ENCODE measurements at places on chromosomes 7 and 10.

GRCh38 chr7:92461027-92462003 lies 14.0 kb downstream of the GATAD1 start:
- peak; percentile 33 for DNase-seq

DNA sequence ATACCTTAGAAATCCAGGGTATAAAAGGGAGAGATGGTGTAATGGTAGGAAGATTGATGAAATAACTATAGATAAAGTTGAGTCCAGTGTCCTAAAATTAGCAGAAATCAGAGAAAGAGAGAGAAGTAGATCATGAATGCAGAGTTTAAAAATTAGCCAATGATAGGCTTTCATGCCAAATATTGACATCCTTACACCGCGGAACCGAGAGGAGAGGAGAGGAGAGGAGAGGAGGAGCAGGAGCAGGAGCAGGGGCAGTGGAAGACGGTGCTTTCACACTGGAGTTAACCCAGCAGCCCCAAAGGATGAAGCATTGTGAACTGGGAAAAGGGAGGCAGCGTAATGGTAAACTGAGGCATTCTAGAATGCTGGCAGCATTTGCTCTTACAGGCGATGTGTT lies 34.2 kb upstream of the LAMB4 start:
- DNase-seq, result no peak

- DNase-seq, result peak; percentile 84
These were observed 140.8 kb downstream of the ADAM12 start for GRCh38 chr10:126247446-126247975.

- no peak for DNase-seq
These were observed 33.0 kb downstream of the JAKMIP3 start for GRCh38 chr10:132098539-132099388.

GRCh38 chr7:20365486-20365885 lies 34.8 kb downstream of the ITGB8 start:
- no peak for DNase-seq

- DNase-seq, result no peak
These were observed 292.9 kb downstream of the BAMBI start for GRCh38 chr10:28970231-28970630.

GRCh38 chr10:71087622-71088021 lies 124.7 kb upstream of the UNC5B start:
- DNase-seq, result no peak

DNA sequence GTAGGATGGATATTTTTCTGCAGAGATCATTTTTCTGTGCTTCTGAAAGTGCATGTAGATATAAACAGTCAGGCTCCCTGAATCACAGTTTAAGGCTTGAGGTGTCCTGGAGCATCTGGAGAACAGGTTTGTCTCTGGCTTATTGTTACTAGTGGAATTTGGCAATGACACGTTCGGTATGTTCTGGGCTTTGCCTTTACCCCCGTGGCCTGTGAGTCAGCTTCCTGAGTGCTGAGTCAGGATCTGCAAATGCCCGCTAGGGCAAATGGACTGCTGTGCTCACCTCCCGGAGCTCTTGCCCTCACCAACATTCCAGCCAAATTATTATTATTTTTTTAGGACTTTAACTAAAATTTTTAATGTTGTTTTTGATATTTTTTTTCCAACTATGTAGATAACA lies 192.5 kb upstream of the PRSS1 start:
- DNase-seq, result peak; percentile 94

GRCh38 chr10:104277785-104278184 lies 8.8 kb downstream of the GSTO2 start:
- DNase-seq, result no peak

DNA sequence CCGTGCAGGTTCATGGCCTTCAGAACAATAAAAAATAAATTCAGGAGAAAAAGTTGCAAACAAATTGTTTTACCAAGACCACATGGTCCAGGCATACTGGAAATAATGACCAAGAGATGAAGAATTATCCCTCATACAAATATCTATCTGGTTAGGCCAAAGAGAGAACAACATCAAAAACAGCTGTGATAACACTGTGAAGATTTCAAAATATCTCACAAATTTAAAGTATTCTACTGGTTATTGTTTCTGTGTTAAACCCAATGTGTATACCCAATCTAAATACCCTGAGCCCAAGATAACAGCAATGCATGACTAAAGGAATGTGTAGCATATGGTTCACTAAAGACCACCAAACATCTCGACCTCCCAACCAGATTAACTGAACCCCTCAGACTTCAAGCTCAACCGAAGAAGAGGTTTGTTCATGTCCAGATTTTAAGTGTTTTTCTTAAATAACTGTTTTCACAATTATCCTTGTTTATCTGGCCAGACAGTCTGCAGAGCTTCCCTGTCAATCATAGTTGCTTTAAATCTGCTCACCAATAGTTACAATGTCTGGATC lies 10.9 kb downstream of the OR9A2 start:
- no peak for DNase-seq

DNA sequence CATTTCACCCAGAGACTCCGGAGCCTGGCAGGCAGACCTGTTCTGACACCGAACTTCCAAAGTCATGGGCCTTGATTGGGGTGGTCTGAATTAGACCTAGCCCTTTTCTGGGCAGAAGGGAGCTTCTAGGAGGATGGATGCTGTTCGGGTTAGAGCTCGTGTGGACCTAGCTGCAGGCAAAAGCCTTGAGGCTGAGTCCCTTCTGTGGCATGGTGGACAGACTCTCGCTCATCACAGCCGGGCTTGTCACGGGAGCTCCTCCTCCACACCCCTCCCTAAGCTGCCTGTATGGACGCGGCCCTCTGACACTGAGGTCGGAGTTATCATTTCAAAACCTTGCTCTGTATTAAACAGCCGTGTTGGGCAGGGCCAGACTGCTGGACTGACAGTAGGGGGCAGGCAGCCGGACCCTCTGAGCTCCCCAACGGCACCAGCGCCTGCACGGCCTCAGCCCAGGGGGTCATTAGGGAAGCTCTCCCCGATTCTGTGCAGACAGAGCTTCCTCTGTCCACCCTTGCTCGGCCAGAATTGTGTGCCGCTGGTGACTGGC lies 2.2 kb downstream of the IRF5 start:
- DNase-seq, result no peak

DNA sequence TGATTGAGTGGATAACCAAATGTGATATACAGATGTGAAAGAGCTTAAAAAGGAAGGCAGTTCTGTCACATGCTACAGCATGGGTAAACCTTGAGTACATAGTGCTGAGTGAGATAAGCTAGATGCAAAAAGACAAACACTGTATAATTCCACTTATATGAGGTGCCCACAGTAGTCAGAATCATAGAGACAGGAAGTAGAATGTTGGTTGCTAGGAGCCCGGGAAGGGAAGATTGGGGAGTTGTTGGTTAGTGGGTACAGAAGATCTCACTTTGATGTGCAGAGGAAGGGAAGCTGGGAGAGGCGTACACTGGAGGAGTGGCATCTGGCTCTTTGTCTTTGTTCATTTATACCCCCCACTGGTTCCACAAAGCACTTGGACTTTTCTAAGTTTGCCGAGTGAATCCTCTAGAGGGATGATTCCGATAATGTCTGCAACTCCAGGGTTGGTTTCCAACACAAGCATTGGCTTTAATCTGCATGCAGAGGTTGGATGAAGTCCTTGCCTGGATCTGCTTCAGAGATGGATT lies 39.5 kb downstream of the TSPAN14 start:
- DNase-seq, result no peak

- DNase-seq, result no peak
These were observed 19.7 kb downstream of the DOCK1 start for GRCh38 chr10:126924915-126925300.

DNA sequence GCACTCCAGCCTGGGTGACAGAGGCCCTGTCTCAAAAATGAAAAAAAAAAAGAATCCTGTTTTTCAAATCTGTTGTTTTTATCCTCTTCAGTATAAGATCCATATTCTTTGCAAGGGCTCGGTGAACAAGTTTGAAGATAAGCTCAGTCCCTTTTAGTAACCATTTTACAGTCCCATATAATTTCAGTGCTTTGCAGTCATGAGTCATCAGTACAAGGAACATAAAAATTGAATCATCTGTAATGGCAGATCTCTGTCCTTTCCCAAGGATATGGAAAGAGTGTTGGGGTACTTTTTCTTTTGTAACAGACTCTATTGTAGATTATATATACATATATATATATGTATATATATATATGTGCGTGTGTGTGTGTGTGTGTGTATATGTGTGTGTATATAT lies 52.2 kb upstream of the ZPBP start:
- DNase-seq, result no peak

- peak; percentile 5 for DNase-seq
These were observed 128.5 kb downstream of the ANKRD7 start for GRCh38 chr7:118352867-118353453.

GRCh38 chr10:20596911-20597310 lies 300.2 kb downstream of the NEBL start:
- no peak for DNase-seq

DNA sequence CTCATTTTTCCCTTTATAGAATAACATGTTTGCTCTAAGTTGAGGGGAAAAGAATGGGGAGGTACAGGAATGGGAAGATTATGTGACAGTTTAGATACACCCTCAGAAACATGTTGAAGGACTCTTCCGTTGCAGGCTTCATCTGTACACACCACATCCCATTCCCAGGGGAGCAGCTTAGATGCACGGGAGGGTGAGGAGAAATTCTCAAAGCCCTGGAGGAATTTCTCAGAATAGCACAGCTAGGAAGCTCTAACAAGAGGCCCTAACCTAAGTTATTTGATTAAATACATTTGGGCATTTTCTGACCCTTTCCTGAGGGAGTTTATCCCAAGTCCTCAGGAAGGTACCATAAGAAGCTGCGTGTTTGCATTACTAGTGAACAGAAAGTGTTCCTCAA lies 660.2 kb upstream of the IGFBP3 start:
- no peak for DNase-seq

DNA sequence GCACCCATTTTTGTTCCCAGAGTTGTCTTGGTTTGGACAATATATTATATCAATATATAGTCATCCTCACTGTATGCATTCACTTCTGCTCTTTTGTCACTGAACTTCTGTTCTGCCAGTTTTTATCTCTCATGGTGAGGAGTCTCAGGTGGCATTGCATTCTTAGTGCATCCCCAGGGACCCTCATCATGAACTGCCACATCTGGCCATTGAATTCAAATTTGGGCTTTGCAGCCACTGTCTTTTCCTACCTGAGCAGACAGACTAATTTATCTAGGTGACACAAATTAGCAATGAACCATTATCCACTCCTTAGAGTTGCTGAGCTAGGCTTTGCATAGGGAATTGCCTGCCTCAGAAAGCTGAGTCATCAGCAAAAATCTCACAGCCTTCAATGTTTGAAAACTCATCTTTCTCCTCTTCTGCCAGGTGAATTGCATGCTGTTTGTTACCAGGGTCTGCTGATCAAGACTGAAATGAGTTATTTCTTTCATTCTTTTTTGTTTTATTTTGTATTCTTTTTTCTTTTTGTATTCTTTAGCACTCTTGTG lies 316.8 kb upstream of the MTPN start:
- DNase-seq, result no peak

DNA sequence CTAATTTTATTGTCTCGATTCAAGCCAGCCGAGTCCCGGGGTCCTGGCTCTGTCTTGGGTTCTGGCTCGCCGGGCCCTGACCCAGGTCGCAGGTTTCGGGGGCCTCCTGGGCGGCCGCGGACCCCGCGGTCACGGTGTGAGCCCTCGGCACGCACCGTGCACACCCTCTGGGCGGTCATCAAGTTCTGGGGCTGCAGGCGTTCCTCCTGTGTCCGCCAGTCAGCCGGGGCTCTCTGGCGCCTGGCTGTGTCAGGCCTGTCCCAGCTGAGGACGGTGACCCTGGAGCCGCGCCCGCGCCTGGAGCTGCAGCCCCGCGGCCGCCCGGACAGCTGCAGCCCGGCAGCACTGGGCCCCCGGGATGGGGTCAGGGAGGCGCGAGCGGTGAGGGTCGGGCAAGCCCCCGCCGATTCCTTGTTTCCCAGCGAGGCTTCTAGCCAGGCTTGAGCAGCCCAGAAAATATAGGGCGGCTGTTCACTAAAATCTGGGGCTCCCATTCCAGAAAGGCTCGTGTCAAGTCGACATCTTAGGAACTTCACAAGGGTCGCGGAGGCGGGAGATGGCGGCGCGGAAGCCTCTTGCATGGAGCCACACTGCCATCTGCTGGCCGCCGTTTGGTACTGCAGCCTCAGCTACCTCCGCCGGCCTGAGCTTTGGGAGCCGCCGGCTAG lies 4.2 kb upstream of the HOXA7 start:
- no peak for DNase-seq

DNA sequence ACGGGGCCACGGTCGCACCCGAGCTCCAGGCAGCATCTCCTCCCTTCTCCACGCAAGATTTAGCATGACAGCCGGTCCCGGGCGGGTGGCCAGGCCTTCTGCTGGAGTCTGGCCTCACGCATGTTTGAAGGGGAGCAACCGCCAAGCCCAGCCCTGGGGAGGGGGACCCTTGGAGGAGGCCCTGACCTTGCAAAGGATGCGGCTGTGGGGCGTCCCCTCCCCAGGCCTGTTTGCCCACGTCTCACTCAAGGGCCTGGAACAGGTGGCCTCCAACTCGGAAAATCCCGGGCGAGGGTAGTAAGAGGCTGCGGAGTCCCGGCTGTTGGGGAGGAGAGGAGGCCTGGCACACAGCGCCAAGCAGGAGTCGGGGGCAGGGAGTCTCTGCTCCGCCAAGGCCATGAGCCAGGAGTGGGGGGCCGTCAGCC lies 50.6 kb upstream of the DPYSL4 start:
- no peak for DNase-seq

- no peak for DNase-seq
These were observed 68.2 kb downstream of the SLC13A1 start for GRCh38 chr7:123131556-123131955.

GRCh38 chr10:121578965-121579364 lies 19.3 kb downstream of the FGFR2 start:
- no peak for DNase-seq

- no peak for DNase-seq
These were observed 109.7 kb downstream of the ELMO1 start for GRCh38 chr7:37338966-37339365.

DNA sequence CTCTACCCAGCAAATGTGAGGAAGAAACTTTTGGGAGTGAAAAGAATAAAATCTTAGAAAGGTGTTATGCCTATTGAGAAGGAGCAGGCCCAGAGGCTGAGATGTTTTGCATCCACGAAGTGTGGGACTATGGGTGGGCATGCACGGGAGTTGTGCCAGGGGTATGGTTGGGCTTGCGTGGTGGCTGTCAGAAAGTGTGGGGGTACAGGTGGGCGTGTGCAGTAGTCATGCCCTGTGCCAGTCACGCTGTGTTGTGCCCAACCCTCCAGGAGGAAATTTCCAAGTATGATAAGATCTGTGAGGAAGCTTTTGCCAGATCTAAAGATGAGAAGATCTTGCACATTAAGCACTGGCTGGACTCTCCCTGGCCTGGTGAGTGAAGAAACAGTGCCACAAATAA lies 52.9 kb upstream of the ZMIZ2 start:
- no peak for DNase-seq

GRCh38 chr10:110378533-110379108 lies 73.9 kb upstream of the SMNDC1 start:
- no peak for DNase-seq

- no peak for DNase-seq
These were observed 589.5 kb downstream of the ARL4A start for GRCh38 chr7:13276977-13277376.

GRCh38 chr7:50674896-50675835 lies 107.5 kb downstream of the GRB10 start:
- DNase-seq, result no peak

DNA sequence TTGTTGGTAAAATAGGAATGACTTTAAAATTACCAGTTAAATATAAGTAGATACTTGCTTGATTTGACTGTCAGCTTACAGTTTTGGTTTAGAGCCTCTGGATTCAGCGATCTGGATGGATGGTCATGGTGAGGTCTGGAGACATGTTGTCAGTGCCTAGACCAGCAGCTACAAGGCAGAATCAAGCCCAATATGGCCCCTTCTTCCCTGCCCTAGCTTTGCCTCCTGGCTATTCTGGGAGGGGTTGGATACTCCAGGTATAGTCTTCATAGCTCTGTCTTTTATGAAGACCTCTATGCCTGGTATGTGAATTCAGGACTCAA lies 166.5 kb upstream of the VIPR2 start:
- no peak for DNase-seq

Measured in Panc1 (cell line).